CD4-positive, alpha-beta T cell treated with Interleukin-6 for 4 hours (primary cell): ENCODE measurements at places on chromosomes 2 and 18.

- no peak for DNase-seq
Observed at GRCh38 chr2:238644095-238645081, 203.5 kb upstream of the TWIST2 start.

GRCh38 chr2:75289771-75290170 lies 90.5 kb upstream of the TACR1 start:
- DNase-seq, result no peak

- no peak for DNase-seq
Observed at GRCh38 chr2:224283466-224283965, 118.4 kb downstream of the FAM124B start.

DNA sequence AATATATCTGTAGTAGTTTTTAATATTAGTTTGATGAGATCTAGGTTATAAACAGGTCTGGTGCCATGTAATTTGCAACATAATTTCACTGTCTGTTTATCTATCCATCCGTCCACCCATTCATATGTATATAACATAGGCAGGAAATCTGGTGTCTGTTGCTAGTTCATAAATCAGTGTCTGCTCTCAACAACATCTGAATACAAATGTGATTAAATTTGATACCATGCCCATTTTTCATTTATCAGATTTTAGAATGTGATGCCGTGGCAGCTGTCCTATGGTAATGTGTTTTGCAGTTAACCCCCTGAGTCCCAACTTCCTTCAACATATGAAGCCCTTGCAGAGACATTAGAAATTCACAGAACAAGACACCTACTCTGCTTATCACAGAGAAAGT lies 228.4 kb downstream of the CMPK2 start:
- no peak for DNase-seq
